ENCODE measurements at places on chromosomes 13 and 19.

- no peak for DNase-seq
Measured at GRCh38 chr19:10543059-10543419, 665 bp upstream of the ATG4D start.

DNA sequence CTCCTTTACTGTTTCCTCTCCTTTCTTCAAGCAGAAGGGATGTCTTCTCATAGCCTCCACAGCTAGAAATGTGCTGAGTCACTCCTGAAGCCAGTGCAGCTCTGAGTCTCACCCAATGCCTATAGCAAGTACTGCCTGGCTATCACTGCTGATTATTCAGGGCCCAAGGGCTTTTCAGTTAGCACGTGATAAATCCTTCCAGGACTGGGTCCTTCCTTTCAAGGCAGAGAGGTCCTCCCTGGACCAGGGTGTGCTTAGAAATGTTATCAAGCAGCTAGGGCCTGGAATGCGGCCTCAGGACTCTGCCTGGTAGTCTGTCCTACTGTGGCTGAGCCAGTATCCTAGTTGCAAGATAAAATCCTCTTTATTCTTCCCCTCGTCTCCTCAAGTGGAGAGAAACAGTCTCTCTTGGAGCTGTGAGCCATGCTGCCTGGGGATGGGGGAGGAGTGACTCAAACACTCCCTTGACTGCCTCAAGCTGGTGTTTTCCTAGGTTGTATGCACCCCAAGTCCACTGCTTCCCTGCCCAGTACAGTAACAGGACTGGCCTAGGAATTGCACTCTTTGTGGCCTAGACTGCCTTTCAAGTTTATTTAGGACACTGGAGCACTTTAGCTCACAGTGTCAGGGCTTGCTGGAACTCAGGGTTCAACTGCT, 198.7 kb upstream of the SERP2 start:
- DNase-seq, result no peak

DNA sequence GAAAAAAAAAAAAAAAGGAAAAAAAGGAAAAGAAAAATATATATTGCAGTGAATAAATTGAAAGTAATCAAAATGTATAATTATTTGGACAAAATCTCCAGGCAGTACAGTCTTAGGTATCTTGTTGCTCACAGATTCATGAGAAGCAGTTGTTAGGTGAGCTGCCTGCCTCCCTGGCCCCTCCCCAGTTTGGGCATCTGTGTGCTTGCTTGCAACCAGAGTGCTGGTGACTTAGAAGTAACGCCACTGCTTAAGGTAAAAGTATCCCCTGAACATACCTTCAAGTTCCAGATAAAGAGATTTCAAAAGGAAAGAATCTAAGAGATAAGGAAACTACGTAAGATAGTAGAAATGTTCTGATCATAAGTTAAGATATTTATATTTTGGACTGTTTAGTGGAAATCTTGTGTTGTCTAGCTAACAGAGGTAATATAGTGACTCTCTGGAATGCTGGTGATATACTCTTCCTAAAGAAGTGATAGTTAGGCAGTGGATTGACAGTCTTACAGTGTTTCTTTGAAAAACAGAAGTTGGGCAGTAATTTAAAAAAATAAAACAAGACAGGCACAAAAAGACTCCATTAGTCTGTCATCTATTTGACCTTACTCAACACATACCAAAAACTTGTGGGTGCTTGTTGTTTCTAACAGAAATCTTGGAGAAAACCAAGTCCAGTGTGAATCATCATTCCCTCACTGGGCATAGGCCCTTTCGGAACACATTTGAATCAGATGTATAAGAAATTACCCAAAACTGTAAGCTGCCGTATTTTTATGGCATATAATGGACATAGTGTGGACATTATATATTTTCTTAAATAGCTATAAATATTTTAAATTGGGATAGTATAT, 38.3 kb upstream of the KCTD4 start:
- DNase-seq, result no peak

- DNase-seq, result no peak
Measured at GRCh38 chr13:28347456-28348371, 147.2 kb downstream of the FLT1 start.

GRCh38 chr19:43519436-43520088, 7.4 kb downstream of the ETHE1 start:
- DNase-seq, result peak; percentile 70

- no peak for DNase-seq
Measured at GRCh38 chr13:98547455-98547854, 29.5 kb downstream of the STK24 start.

GRCh38 chr19:6887316-6887715, at the start of gene ADGRE1:
TSS of gene ADGRE1 (plus strand) at chr19:6887579. CDS start at chr19:6887609, 30 bp downstream.
- DNase-seq, result no peak

GRCh38 chr19:55536366-55536765, 567 bp downstream of the SBK2 start:
- DNase-seq, result no peak

GRCh38 chr19:48466561-48467325, 2.4 kb upstream of the CYTH2 start:
- DNase-seq, result no peak

DNA sequence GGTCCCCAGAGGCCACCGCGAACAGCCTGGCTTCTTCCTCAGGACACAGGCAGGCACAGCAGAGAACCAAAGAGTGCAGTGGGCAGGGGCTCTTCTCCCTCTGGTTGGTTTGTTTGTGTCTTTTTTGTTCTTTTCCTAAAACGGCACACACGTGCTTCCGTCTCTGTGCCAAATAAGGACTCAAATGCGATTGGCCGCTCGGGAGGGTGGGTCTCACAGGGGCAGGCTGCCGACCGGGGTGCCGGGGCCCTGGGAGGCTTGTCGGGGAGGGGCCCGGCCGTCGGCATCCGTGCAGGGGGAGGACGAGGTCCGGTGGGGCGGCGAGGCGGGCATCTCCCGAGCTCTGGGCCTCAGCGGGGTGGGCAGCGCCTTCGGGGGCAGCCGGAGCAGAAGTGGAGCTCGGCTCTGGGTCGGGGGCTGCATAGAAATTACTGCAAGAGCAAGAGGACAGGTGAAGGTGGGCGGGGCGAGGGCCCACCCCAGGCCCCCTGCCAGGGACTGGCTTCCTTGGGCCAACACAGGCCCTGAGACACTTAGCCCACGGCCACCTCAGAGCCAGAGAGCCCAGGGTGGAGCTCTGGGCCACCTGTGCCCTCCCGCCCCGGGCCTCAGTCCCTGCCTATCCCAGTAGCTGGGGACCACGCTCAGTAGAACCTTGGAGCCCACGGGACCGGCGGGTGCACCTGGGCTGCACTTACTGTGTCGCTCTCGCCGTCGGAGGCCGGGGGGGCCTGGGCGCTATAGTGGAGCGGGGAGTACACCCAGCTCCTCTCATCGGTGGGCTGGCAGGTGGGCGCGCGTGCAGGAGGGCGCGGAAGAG, 6.4 kb upstream of the CACTIN start:
- DNase-seq, result no peak

DNA sequence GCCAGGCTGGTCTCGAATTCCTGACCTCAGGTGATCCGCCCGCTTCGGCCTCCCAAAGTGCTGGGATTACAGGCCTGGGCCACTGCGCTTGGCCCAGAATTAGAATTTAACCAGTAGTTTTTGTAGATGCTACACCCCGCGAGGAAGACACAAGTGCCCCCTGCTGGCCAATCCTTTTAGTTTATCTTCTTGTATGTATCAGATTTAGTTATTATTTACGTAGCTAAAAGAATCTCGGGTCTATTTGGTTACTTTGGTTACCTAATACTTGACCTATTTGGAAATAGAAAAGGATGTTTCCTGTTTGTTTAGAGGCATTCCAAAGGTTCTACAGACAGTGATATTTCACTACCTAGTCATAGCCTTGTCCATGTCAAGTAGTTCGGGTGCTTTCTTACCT, 22.0 kb downstream of the MUC16 start:
- no peak for DNase-seq

GRCh38 chr13:48126944-48127830, 32.3 kb upstream of the MED4 start:
- DNase-seq, result peak; percentile 84

- DNase-seq, result no peak
Measured at GRCh38 chr13:26526702-26527216, 30.7 kb upstream of the WASF3 start.

DNA sequence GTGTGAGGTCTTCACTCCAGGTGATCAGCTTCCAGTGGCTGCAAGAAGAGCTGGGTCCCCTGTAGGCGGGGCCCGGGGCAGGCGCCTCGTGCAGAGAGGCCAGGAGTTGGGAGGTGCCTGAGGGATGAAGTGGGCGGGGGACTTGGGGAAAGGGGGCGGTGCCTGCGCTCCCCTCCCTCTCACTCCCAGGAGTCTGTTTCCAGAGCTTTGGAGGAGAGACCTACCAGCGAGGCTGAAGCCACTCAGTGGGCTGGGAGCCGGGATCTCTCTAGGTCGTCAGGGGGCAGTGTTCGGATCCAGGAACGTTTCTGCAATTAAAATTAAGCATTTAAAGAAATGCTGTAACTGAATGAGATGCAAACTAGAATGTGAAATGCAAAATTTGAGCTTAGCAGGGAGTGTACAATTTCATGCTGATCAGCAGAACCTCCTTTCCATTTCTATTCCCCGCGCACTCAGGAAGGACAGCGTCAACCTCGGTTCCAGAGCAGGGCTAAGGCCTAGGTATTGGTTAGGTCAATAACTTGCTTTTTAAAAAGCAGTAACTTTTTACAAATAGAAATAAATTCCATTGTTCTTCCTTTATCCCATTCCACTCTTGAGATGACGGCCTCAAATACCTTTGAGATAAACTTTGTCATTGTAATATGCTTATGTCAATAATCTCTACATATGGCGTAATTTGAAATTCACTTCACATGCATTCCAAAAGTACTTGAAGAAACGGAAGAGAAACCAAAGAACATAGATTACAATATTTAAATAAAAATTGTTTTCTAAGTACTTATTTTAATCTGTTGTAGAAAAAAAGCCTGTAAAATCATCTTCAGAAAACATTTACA, 11.6 kb downstream of the ZNF160 start:
- no peak for DNase-seq

DNA sequence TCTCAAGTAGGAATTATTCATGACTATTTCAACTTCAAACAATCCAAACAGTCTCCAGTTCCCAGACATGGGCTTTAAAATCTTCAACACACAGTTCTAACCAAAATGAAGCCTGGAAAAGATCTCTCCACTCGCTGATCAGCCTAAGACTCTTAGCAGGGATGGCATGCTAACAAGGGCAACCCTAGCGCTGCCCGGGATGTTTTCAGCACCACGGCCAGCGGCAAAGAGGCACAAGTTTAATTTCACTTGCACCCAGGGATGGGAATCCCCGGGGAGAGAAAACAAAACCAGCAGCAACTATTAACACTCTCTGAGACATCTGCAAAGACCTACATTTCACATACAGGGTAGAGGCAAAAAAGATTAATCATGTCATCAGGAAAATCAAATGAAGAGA, 43.0 kb downstream of the CACNA1A start:
- no peak for DNase-seq

DNA sequence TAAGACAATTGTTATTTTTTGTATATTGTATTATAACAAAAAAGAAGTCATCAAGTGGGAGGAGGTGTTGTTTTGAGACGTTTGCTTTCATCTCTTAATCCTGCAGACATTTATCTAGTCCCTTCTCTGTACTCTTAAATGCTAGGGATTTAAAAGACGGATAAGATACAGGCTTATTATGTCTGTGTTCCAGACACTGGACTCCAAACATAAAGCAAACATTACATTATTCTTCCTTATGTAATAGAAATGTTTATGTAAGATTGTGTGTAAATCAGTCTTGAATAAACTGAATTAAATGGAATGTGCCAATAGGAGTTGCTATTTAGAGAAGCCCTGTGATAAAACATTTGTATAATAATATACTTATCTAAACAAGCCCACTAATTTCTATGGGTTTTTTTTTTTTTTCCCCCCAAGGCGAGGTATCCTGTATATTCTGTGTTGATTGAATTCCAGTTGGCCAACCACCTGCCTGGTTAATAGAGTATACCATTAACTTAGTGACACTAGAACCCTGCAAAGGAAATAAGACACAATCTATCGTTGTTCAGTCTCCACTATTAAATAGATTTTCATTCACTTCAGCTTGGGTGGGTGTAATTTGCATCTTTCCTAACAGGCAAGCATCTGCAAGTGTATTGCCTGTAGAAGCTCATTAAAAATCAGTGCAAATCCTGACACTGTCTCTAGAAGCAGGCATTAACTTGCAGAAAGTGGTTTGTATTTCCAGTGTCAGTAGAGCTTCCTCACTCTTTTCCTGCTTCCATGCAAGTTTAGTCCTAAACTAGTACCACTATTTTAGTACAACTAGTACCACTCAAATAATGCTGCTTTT, 69.0 kb downstream of the LRCH1 start:
- DNase-seq, result no peak

- no peak for DNase-seq
Measured at GRCh38 chr19:7366701-7367420, 18.1 kb downstream of the ARHGEF18 start.

- no peak for DNase-seq
Measured at GRCh38 chr19:2117215-2117960, 20.7 kb downstream of the IZUMO4 start.

DNA sequence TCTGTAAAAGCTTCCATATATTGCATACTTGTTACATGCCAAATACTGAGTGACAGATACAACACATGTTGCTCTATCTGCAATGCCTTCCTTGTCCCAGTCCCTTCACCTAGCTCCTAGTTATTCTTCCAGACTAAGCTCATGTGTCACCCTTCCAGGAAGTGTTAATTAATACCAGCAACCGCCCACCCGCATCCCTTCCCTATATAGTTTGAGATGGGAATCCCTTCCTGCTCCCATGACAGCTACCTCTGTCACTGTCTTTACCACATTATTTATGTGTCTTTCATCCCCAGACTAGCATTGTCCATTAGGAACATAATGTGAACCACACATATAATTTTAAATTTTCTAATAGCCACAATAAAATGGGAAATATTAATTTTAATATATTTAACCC, 49.5 kb upstream of the FRY start:
- DNase-seq, result no peak

- DNase-seq, result no peak
Measured at GRCh38 chr13:79792716-79793115, 311.8 kb downstream of the NDFIP2 start.

DNA sequence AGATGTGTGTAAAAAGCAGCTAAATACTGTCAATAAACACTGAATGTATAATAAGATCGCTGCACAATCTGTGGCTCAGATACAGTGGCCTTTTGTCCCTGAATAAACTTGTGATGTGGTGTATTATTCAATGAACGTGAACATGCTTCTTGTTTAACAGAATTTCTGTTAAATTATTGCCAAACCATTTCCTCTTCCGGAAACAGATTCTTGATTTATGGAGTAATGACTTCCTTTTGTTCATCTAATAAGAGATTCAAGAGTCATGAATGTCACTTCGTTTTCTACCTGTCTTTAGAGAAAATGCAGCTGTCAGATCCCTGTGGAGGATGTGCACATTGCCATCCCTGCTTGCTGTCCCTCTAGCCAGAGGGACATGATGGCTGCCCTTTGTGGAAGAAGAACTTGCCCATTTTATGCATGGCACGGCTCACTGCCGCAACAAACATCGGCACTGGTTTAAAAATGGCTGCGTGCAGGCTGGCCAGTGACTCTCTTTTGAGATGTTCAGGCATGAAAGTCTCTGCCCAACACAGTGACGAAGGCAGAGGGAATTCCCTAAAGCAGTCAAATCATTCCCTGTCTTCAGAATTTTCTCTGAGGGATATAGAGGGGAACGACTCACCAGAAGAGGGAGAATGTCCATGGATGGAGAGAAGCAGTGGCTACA, 3.1 kb upstream of the TNFSF13B start:
- DNase-seq, result no peak

- DNase-seq, result no peak
Measured at GRCh38 chr19:47702671-47703070, 10.6 kb upstream of the EHD2 start.
